Activated T-helper 1 cell treated with anti-CD3 and anti-CD28 coated beads, Interleukin-12 subunit alpha, Interleukin-12 subunit beta, Interleukin-2, Interleukin-4 antibody, amounts not matched to agents 30 ng/mL and 10 ng/mL and 1 ng/mL, durations not matched to agents 14 hours and 24 hours and 36 hours (primary cell): ENCODE measurements at places on chromosomes 12 and 14. TPM values are rescaled to one million over a fixed set of nuclear protein-coding genes. Genes with fewer than 3 reads are reported as not detected.

CAPZA3 gene
- not detected in 2 replicates for total RNA-seq

DNA sequence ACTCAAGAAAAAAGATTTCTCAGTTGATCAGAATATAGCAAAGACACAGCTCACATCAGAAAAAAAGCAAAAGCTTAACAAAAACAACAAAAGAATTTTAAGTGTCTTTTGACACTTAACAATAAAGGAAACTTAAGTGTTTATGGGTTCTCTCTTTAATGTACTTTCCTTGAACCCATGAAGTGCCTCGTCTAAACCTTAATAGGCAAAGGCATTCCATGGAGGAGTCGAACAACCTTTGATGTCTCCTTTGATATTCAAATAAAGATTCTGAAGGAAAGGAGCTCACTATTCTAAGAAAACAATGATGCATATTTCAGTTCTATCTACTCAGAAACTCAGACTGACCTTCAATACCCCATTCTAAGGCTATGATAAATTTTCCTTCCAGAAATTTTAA lies 116.7 kb downstream of the TMTC1 start:
- H3K36me3 ChIP-seq = no peaks in the 10 kb centered on the region
- H3K27me3 ChIP-seq = no peaks in the 10 kb centered on the region
- no peak overlapping the region for H3K4me3 ChIP-seq
- no peaks in the 10 kb centered on the region for H3K4me1 ChIP-seq
- DNase-seq = no peak

DNA sequence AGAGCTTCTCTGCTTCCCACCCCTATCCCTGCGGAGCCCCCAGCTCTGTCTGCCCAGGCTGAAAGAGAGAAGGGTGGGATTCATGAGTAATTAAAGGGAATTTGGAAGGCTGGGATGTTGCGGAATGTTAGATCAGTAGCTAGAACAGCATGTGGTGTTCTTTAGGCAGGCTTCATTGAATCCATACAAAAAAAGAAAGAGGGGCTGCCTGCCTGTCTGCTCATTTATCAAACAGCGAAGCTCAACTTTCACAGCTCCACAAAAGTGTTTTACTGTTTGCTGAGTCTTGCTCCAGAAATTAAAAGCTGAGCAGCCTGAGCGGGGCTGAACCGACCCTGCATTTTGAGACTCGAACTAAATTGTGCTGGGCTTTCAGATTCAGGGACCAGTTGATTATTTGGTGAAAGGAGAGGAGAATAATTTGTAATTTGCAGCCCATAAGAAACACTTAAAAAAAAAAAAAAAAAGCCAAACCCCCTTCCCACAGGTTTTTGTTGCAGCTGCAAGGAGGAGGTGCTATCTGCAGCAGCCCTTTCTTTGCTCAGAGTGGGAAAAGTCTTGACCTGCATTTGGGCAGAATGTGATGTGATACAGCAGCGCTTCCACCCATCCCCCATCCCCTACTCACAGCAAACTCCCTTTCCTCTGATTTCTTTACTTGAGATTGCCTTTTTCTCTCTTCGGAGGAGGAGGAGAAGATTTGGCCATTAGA lies 89.7 kb downstream of the RFX4 start:
- peaks cover 8% of the 10 kb centered on the region for H3K27me3 ChIP-seq
- DNase-seq = no peak
- H3K4me3 ChIP-seq = no peak overlapping the region
- H3K36me3 ChIP-seq = no peaks in the 10 kb centered on the region

DNA sequence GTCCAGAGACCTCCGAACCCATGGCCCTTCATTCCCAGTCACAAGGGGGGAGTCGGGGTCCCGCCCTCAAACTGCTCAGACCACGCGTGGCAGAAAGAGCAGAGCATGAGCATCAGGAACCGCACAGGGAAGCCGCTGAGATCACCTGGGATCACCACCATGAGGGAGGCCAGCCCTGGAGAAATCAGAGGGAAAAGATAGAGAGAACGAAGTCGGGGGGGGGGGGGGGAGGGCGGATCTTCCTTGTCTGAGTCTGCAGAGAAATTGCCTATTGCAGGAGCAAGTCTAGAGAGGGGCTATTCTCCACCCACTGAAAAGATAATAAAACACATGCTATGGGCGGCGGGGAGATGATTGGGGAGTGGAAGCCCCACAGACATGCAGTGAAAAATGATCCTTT lies 884 bp upstream of the TMEM132C start:
- H3K36me3 ChIP-seq = no peaks in the 10 kb centered on the region
- no peak overlapping the region for H3K4me3 ChIP-seq
- H3K27me3 ChIP-seq = peaks cover 31% of the 10 kb centered on the region
- no peak for DNase-seq
- H3K4me1 ChIP-seq = no peaks in the 10 kb centered on the region
- no peak overlapping the region for H3K27ac ChIP-seq

DNA sequence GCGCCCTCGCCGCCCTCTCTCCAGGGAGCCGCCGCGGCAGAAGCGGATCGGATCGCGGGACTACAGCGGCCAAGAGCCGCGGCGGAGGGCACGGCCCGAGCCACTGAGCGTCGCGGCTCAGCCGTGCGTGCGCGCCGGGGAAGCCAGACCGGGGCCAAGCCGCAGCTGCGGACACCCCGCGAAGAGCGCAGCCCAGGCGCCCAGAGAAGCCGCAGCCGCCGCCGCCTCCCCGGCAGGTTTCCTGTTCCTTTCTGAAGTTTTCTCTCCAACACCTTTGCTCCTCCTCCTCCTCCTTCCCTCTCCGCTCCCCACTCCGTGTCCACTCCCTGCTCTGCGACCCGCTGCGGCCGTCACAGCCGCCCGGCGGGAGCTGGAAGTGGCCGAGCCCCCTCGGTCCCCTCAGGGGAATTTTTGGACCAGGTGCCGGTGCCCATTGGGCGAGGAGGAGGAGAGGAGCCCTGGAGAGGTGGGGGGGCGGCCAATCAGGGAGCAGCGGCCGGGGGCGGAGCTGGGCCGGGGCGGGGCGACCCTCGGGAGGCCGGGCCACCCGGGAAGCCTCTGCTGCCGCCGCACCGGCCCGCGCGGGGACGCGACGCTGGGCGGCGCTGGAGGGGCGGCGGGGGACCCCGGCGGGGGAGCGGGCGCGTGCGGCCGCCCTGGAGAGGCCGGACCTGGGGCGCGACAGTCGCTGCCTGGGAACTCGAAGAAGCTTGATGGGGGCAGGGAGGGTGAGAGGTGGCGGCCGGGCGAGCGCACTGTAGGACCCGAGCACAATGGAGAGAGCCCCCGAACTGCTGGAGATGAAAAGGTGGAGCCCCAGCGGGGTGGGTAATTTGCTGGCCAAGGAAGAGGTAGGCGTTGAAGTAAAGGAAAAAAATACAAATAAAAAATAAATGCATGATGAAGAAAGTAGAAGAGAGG lies at the start of gene ITPR2:
TSS of gene ITPR2 (minus strand) at position 373 of the 921 bp plus-strand sequence. CDS start 413 bp downstream, outside the sequence.
- peaks cover 5% of the 10 kb centered on the region for H3K27me3 ChIP-seq
- H3K27ac ChIP-seq = peak within 1 kb of the TSS; percentile 98
- H3K4me1 ChIP-seq = peaks cover 42% of the 10 kb centered on the region
- DNase-seq = peak; percentile 89
